Hypothalamus (tissue), 51 donors: ENCODE measurements at places on chromosomes 13 and 19.

- DNase-seq: peak; percentile 87
These were observed 40.9 kb downstream of the RAB20 start for GRCh38 chr13:110520431-110521295.

DNA sequence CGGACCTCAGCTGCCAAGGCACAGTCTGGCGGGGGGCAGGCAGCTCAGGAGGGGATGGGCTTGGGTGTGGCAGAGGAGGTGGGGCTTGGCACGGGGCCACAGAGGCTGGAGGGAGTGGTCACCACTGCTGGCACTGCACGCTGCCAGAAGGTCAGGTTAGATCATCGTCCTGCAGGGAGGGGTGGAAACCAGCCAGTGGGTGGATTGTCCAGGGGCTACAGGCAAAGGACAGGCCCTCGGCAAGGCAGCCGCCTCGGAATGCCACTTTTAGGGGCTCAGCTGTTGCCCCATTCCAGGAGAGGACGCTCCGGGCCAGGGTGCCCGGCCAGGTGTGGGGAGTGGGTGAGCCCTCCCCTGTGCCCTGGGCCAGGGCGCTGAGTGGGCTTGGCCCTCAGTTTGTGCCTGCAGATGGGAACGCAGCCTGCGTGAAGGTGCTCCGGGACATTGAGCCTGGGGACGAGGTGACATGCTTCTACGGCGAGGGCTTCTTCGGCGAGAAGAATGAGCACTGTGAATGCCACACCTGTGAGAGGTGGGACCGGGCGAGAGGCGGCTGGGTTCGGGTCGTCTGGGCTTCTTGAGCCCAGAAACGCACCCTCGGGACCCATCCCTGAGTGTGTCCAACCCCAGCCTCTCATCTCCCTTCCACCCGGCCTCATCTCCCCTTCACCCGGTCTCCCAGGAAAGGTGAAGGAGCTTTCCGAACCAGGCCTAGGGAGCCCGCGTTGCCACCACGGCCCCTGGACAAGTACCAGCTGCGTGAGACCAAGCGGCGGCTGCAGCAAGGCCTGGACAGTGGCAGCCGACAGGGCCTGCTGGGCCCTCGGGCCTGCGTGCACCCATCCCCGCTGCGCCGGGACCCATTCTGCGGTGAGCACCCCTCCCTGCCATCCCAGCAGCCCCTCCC is 6.4 kb downstream of the KMT5C start:
- no peak for DNase-seq

- no peak for DNase-seq
These were observed 697 bp upstream of the DGKH start for GRCh38 chr13:42047561-42048341.

DNA sequence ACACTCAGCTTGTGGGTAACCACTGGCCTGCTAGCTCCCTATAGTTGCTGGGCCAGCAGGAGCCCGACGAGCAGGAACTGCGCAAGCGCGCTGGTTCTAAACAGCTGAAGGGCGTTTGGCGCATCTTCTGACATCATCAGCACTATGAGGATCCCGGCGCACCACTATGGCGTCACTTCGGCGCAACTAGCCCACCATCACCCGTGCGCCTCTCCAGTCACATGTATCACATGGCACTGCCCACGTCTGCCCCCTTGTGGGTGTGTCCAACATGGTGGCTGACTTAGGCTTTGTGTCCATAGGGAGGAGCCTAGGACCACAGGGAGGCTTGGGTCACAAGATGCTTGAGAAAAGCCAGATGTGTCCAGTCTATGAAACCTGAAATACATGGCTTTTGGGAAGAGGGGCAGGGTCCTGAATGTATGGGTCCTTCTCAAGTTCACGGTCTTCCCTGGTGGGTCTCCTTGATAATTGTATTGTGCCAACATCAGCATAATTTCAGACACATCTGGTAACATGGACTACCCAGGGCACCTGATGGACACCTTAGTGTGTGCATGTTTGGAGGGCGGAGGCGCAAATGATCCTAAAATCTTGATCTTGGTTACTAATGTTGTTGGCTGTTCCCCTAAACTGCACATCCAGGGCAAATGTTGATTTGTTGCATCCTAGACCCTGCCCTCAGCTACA is 18.0 kb downstream of the KLK4 start:
- no peak for DNase-seq

- DNase-seq: no peak
These were observed 9.2 kb downstream of the IQCN start for GRCh38 chr19:18264971-18265540.

- no peak for DNase-seq
These were observed 231.7 kb downstream of the FOXO1 start for GRCh38 chr13:40434516-40435397.
